Mesendoderm (in vitro differentiated cells): ENCODE measurements at places on chromosomes 5 and 9.

- no peak for DNase-seq
Measured at GRCh38 chr9:131849391-131849790, 109.5 kb upstream of the RAPGEF1 start.

DNA sequence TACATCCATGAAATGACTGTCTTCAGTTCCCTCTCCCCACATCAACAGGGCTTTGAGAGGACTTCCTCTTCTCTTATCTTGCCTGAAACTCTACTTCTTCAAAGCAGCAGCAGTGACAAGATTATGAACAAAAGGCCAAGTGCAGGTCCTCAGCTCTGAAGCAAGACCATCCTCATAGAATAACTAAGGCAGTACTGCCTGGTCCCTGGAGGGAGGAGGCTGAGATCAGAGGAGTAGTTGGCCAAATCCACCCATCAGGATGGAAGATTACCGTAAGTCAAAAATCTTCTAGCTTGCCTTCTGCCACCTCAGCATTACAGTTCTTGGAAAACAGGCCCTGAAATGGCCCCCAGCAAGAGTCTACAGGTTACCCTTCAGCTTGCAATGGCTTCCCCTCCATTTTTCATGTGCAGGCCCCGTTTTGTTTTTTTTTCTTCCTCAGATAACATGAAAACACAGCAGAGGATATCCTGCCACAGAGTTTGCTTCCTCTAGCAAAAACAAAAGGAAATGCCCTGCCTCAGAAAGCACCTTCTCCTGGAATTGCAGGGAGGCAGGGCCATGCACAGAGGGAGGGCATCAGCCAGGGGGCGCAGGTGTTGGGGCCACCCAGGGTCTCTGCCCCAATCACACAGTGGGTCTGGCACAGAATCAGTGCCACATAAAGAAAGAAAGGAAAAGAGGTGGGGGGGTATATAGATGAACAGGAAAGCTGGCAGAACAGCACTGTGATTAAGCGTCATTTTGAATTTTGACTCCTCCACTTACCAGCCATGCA, 40.0 kb downstream of the KLHL3 start:
- DNase-seq = no peak

- no peak for DNase-seq
Measured at GRCh38 chr9:134988706-134989105, 71.0 kb upstream of the FCN1 start.

- no peak for DNase-seq
Measured at GRCh38 chr9:93918061-93918460, 37.1 kb downstream of the BARX1 start.

- no peak for DNase-seq
Measured at GRCh38 chr9:69211424-69212036, 37.5 kb downstream of the TJP2 start.

GRCh38 chr9:78811622-78812276, 514.8 kb downstream of the PSAT1 start:
- DNase-seq = peak; percentile 2

DNA sequence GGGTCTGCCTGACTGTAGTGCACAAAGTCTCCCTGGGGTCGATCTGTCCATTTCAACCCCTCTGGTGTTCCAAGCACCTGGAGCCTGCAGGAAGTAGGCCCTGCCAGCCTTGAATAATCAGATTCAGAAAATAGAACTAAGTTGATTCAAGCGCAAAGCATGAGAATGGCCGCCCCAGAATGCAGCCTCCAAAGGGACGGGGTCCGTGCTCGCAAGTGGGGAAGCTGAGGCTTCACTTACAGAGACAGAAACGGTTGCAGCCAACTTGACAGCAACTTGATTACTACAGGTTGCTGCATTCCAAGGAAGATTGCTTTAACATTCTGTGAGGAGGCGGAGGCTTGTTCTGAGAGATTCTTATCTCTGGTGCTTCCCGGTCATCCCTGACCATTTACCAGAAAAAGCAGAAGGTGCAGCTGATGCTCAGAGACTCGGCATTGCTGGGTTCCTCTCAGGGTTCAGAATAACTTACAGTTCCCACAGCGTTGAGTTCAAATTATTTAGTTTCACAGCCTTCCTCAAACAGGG, 14.9 kb upstream of the LRRC14B start:
- peak; percentile 74 for DNase-seq

DNA sequence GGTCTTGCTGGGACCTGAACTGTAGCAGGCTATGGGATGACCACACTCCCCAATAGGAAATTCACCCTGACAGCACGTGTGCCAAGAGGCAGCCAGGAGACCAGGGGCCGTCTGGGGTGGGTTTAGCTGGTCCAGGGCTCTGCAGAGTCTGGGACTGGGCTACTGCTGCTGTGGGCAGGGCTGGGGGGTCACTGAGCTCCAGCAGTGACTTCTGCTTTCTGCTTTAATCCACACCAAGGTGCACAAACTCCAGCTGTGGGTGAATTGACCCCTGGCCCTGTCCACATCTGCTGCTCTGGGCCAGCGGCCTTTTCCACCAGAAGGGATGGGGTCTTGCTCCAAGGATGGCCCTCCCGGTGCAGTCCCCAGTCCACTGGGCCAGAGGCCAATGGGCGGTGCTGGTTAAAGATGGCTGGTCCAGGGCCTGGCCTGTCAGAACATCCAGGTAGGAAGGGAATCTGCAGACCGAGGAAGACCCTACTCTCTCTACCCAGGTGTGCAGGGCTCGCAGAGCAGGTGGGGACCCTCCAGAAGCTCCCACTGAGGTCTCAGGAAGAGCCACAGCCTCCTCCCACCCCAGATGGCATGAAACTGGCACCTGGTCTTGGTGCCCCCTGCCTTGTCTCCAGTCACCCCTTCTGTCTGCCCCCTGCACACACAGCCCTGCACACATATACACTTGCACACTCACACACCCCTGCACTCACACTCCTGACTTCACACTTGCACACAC, 28.0 kb downstream of the GLT6D1 start:
- DNase-seq = no peak

DNA sequence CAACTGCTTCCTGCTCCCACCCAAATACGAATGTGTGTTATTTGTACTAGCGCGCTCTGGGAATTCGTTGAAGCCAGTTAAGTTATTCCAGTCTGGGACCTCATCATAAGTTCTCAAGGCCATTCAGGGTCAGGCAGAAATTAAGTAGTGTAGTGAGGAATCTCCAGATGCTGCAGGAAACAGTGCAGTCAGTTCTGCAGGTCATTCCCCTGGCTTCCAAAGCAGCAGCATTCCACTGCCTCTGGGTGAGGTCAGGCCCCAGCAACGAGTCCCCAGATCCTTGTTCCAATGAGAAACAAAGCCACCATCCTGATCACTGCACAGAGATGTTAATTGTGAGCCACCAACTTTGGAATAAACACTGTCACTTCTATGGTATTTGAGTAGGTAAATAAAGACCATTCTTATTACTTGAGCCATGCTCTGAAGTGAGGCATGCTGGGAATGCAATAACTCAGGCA, 33.1 kb downstream of the SVEP1 start:
- DNase-seq = peak; percentile 53

DNA sequence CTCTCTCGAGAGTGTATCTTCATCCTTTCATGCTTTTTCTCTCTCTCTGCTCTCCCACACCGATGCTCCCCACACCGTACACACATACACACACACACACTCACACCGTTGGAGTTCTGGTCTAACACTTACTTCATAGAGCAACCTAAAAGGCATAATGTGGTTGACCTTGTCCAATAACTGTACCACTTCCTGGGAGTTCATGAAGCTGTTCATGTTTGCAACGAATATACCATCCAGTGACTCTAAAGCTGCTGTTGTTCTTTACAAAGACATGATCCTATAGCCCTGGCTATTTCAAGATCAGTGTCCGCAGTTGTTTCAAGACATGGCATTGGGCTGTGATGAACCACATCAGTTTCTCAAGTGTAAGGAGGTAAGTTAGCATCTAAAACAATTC, 10.0 kb downstream of the MEF2C start:
- no peak for DNase-seq

DNA sequence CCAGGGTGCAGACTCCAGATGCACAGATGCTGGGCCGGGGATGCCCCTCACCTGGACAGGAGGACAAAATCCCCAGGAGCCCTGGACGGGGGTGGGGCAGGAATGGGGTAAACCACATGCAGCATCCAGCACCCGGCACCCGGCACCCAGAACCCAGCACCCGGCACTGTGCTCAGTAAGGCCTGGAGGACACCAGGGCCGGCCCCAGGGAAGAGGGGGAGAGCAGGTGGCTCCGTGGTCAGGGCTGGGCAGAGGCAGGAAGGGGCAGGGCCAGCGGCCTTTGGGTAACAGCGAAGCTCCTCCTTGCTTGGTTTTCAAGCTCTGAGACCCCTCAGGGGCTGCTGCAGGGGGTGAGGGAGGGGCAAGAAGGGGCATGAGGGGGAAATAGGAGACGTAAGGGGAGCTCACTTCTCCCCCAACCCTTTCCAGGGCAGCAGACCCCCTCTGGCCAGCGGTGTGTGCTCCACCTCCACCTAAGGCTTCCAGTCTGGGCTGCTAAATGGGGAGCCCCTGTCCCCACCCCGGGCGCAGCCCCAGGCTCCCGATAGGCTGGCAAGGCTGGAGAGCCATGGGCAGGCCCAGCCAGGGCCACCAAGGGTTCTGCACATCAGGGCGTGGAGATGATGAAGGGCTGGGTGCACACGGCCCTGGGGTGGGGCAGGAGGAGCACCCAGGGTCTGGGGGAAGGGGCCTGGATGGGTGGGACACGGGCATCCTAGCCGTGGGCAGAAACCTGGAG, 17.8 kb upstream of the SLC6A19 start:
- DNase-seq = no peak

GRCh38 chr5:73471654-73472053, 23.1 kb upstream of the FOXD1 start:
- no peak for DNase-seq

DNA sequence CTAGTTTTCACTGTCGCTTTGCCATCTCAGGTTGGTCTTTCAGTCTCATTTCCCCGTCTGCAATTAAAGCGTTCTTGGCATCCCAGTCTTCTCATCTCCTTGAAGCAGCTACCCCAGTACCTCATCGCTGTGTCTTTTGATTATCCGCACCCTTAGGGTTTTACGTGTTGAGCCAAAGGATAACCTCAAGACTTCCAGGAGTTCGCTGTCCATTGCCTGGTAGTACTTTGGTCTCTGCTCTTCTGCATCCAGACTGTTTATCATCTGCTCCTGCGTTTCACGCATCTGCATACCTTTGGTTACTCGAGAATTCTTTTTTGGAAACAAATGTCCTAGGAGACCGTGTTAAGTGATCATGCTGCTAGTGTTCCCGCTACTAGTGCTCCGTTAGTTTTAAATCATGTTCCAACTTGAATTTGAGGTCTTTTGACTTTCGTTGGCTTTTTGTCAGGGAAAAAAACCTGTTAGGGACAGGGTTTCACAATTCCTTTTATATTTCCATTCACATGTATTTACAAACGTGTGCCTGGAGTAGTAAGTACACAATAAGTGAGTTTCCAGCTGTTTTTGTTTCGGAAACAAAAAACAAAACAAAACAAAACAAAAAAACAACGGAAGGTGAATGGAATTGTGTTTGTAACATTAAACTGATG, 888 bp downstream of the RABGAP1 start:
- peak; percentile 67 for DNase-seq

- no peak for DNase-seq
Measured at GRCh38 chr9:109113892-109114609, 5.7 kb downstream of the TMEM245 start.

DNA sequence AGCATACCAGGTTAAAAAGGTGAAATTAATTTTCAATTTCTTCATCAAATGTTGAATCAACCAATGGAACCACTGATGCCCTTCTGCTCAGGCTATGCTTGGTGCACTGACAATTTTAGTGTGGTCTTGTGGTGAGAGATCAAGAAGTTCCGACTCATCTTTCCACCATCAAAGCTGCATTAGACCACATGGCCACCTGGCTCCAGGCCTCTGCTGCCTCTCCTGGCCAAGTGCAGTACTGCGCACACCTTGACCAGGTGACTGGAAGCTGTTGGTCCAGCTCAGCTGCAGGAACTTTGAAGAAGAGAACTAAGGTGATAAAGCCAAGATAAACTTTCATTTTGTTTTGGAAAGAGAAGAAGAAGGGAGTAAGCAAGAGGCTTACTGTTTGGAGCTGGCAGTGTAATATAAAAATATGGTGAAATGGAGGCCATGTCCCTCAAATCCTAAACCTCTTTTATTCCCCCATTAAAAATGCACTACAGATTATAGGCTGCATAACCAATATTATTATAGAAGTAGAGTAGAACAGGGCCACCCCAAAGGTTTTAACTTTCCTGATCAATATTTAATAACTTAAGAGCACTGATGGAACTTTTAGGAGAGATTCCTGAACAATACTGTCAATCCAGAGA, 315.5 kb upstream of the C9orf72 start:
- DNase-seq = peak; percentile 65

- no peak for DNase-seq
Measured at GRCh38 chr9:130731355-130731754, 37.8 kb downstream of the EXOSC2 start.

DNA sequence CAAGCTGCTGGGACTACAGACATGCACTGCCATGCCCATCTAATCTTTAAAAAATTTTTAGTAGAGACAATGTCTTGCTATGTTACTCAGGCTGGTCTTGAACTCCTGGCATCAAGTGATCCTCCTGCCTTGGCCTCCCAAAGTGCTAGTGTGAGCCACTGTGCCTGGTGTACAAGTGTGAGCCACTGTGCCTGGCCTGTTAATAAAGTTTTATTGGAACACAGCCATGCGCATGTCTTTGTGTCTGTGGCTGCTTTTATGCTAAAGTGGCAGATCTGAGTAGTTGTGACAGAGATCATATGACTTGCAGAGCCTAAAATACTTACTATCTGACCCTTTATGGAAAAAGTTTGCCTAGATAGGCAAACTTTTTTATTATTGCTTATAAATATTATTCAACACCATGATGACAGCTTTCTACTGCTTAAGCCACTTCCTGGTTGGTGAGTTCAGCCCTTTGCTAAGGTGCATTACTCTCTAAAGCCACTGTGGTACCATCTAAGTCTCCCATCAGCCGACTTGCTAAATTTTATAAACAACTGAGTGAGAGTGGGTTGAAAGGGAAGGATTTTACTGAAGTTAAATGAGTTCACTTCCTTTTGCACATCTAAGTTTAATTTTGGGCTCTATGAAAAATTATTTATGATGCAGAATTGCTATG, 133.5 kb downstream of the RASGRF2 start:
- DNase-seq = no peak

DNA sequence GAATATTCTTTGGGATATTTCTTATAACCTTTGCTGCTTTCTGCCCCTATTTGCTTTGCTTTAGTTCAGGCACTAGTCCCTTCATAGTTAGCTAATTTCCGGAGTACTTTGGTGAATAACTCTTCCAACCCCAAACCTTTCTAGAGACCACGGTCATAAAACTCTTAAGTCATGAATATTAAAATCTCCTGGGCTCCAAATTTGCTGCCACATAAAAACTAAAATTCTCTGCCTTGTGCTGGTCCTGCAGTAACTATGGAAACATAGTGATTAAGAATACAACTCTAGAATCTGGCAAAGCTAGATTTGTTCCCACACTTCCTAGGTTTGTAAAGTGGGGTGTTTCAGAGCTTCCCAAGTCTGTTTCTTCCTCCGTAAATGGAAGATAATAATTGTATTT, 10.0 kb upstream of the ACTBL2 start:
- no peak for DNase-seq

DNA sequence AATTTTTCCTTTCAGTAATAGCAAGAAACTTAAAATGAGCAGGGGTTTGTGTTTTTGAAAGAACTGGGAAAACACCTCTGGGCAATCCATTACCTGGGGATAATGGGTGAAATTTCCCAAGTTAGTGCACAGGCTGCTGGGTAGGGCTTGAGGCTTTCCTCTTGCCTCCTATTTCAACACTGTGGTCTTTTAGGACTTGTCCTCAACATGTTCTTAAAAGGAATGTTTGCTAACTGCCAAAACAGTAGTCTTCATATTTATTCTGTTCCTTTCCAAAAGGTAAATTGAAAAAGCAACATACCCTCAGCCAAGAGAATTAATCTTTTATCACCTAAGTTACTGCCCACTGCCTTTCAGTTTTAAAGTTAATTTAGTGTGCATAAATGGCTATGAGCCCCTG, 158.3 kb upstream of the CCDC152 start:
- DNase-seq = no peak
